ENCODE measurements at places on chromosomes 6 and 20. TPM values are rescaled to one million over a fixed set of nuclear protein-coding genes. Genes with fewer than 3 reads are reported as not detected.

Gene BPIFA1
- total RNA-seq, result not detected

Gene CCDC170
- 2.0 TPM for total RNA-seq

Gene SLC17A3
- not detected for total RNA-seq

Gene RAMACL
- total RNA-seq, result 2.2 TPM

Gene LBP
- 0.98 TPM for total RNA-seq

Gene SLC22A2
- total RNA-seq, result not detected

Gene TNFRSF6B
- 16.7 TPM for total RNA-seq

Gene TXLNB
- 0.49 TPM for total RNA-seq

DNA sequence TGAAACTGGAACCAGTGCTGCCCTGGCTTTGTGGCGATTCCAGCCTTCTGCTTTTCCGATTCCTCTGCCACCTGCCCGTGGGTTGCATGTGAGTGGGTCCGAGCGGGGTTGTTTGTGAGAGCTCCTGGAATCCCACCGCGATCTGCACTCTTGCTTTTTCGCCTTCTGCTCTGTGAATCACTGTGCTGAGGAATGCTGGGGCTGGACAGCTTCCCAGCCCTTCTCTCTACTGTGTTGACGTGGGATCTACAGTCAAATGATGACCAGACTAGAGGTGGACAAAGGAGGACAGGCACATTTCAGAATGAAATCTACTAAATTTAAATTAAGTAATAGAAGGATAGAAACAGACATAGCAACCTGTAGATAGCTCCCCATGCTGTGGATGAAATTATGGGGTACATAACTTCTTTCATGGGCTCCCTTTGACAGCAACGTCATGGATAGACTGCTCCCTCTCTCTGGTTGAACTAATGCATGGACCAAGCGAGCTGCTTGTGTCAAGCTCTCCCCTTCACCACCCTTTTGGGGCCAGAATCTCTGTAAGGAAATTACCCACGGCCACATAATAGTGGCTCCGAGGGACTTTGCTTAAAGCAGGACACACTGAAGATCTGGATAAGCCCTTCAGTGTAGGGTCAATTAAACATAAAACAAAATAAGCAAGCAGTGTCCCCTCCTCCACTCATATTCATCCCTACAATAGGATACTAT lies 2.0 kb downstream of the FNDC1 start:
- H3K36me3 ChIP-seq, result no peaks in the 10 kb centered on the region
- no peak overlapping the region for H3K4me3 ChIP-seq
- no peak for DNase-seq
- no peaks in the 10 kb centered on the region for H3K4me1 ChIP-seq

GRCh38 chr6:38933426-38933825 lies 115.2 kb upstream of the GLP1R start:
- H3K27ac ChIP-seq, result no peak overlapping the region
- H3K27me3 ChIP-seq, result no peaks in the 10 kb centered on the region
- no peak for DNase-seq
- H3K4me1 ChIP-seq, result no peaks in the 10 kb centered on the region
- H3K4me3 ChIP-seq, result no peak overlapping the region
- H3K36me3 ChIP-seq, result no peaks in the 10 kb centered on the region

GRCh38 chr6:4965562-4966389 lies 38.1 kb downstream of the RPP40 start:
- H3K4me3 ChIP-seq, result no peak overlapping the region
- DNase-seq, result no peak
- H3K27ac ChIP-seq, result no peak overlapping the region
- H3K27me3 ChIP-seq, result no peaks in the 10 kb centered on the region

DNA sequence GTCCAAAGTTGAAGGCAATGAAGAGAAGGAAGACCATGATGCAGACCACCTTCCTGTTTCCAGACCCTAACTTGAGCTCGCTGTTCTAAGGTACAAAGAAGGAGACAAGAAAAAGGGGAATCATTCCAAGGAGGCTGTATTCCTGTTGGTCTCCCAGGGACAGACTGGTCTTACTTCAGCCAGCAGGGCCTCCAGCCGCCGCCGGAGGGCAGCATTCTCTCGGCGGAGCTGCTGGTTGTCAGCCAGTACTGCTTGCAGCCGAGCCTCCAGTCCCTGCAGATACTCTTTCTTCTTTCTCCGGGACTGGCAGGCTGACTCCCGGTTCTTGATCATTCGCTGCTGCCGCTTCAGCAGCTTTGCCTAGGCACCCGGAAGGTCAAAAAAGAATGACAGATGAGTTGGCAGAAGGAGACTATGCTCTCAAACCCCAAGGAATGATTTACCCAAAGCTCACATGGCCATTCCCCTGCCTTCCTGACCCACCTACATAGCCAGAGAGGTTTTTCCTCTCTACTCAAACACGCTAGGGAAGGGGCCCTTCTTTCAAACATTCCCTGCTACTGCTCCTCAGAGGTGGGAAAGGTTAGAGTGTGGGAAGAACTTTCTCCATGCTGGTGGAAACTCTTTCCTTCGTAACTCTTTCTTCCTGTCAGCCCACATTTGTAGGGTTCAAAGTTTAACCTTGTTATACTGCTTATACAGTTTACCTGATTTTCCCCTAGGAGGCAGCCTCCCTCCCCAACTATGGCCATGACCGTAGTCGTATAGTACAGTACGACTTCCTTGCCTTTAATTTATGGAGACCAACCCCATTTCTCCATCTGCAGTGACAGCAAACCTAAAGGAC lies 9.0 kb downstream of the ATF6B start:
- H3K27ac ChIP-seq, result peak overlapping the region; percentile 34
- H3K4me1 ChIP-seq, result peaks cover 16% of the 10 kb centered on the region
- H3K36me3 ChIP-seq, result peaks cover 64% of the 10 kb centered on the region
- no peak for DNase-seq
- no peaks in the 10 kb centered on the region for H3K27me3 ChIP-seq

DNA sequence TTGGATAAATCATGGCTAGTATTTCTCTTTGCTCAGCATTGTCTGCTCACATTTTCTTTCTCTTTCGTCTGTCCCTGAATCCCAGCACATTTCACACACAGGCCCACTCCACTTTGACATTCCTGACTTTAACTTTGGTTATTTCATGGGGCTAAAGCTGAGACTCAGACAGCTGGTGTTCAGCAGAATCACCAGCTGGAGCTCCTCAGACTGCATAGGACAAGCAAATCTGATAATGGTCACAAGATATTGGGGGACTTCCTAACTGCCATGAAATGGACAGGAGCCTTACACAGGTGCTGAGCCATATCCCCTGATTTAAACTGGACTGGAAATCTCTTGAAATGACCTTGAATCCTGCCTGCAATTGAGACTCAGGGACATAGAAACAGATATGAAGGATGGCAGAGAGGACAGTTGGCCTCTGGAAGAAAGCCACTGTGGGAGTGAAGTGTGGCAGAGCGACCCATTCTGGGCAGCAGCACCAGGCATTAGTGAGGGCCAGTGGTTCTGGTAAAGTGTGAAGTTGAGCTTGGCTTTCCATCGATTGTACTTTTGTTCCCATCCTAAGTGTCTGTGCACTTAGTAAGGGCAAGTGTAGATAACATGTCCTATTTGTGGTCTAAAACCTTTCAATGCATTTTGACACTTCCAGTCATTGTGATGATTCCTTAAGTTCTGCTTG lies 10.0 kb upstream of the IFNGR1 start:
- H3K36me3 ChIP-seq, result no peaks in the 10 kb centered on the region
- no peak overlapping the region for H3K27ac ChIP-seq
- DNase-seq, result no peak
- H3K4me3 ChIP-seq, result no peak overlapping the region
- H3K4me1 ChIP-seq, result peaks cover 24% of the 10 kb centered on the region

DNA sequence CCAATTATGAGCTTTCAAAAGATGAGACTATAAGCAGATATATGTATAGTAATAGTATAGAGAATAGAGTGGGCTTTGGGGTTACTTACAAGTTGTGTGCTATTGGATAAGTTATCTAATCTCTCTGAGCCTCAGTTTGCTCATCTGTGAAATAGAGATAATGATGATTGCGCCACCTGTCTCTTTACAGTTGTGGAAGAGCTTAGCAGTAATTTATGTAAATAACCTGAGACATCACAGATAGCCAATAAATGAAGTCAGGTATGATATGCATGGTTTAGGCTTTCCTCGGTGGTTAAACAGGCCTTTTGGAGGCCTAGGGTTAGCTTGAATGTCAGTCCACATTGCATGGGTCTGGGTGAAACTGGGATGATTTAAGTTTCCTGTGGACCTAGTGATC lies 29.8 kb upstream of the SCUBE3 start:
- H3K36me3 ChIP-seq, result no peaks in the 10 kb centered on the region
- no peaks in the 10 kb centered on the region for H3K27me3 ChIP-seq
- DNase-seq, result no peak

DNA sequence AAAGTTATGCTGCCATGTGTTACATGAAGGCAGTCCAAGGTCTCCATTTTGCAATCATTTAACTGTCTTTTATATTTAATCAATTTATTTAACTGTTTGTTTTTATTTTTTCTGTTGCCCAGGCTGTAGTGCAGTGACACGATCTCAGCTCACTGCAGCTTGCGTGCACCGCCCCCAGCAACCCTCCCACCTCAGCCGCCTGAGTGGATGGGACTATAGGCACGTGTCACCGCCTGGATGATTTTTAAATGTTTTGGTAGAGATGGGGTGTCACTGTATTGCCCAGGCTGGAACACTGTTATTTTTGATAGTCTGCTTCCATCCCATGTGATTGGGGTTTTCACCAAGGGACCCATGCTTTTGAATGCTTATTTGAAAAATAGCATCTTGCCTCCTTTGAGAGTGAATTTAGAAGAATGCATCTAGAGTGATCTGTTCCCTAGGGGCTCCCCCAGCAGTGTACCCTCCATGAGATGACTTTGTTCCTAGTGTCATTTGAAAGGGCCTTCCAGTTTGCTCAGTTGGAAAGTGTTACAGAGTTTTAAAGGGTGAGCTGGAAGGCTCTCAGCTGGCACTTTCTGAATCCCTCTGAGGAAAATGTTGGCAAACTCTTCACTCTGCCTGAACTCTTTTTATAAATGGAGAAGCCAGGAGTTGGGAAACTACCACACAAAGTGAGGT lies 143.4 kb downstream of the JARID2 start:
- no peak overlapping the region for H3K27ac ChIP-seq
- H3K36me3 ChIP-seq, result no peaks in the 10 kb centered on the region
- H3K27me3 ChIP-seq, result no peaks in the 10 kb centered on the region
- DNase-seq, result no peak
- no peak overlapping the region for H3K4me3 ChIP-seq

GRCh38 chr6:139144490-139145085 lies 9.7 kb downstream of the HECA start:
- H3K36me3 ChIP-seq, result no peaks in the 10 kb centered on the region
- no peak overlapping the region for H3K27ac ChIP-seq
- H3K4me3 ChIP-seq, result no peak overlapping the region
- H3K4me1 ChIP-seq, result peaks cover 76% of the 10 kb centered on the region

DNA sequence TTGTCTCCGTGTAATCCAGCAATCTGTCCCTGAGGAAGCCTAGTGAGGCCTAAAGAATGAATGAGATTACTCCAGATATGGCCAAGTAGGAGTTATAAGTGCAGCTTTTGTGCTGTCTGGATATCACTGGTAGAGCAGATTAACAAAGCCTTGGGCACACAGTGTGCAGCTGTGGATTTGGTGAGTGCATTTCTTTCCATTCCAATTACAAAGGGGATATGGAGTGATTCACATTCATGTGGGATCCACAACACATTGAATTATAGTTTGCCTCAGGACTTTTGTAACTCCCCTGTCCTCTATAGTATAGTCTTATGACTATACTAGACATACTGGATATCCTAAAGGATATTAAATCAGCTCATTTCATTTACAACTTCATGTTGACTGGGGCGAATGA lies 47.1 kb downstream of the HLA-F start:
- no peaks in the 10 kb centered on the region for H3K4me1 ChIP-seq
- no peak for DNase-seq
- no peak overlapping the region for H3K27ac ChIP-seq
- H3K27me3 ChIP-seq, result no peaks in the 10 kb centered on the region
- H3K36me3 ChIP-seq, result no peaks in the 10 kb centered on the region

- DNase-seq, result peak; percentile 89
- peak overlapping the region; percentile 99 for H3K27ac ChIP-seq
- H3K36me3 ChIP-seq, result peaks cover 4% of the 10 kb centered on the region
- H3K4me1 ChIP-seq, result peaks cover 23% of the 10 kb centered on the region
- H3K4me3 ChIP-seq, result peak overlapping the region; percentile 94
Measured at GRCh38 chr6:24775520-24776058, 852 bp downstream of the GMNN start.

DNA sequence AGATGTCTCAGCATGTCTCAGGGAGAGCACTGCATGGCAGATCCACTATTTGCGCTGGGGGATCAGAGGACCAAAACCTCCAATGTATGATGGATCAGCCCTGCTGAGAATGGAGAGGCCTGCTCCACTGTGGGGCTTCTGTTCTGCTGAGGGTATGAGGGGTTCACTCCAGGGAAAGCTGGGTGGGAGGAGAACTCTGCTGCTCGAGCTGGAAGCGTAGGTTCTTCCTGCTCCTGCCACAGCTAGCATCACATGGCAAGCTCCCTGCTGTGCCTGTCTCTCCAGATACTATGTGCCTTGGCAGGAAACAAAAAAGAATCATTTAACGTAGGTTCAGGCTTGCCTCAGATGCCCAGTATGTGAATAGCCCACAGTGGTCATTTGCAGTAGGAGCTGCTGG lies 105.8 kb downstream of the EPM2A start:
- H3K27ac ChIP-seq, result no peak overlapping the region
- H3K36me3 ChIP-seq, result no peaks in the 10 kb centered on the region
- no peak overlapping the region for H3K4me3 ChIP-seq
- no peaks in the 10 kb centered on the region for H3K4me1 ChIP-seq
- H3K27me3 ChIP-seq, result no peaks in the 10 kb centered on the region

- H3K36me3 ChIP-seq, result no peaks in the 10 kb centered on the region
- no peaks in the 10 kb centered on the region for H3K27me3 ChIP-seq
- peak overlapping the region; percentile 7 for H3K4me3 ChIP-seq
- H3K27ac ChIP-seq, result peak overlapping the region; percentile 100
- peaks cover 69% of the 10 kb centered on the region for H3K4me1 ChIP-seq
Measured at GRCh38 chr20:35661908-35662307, 2.8 kb downstream of the CPNE1 start.

DNA sequence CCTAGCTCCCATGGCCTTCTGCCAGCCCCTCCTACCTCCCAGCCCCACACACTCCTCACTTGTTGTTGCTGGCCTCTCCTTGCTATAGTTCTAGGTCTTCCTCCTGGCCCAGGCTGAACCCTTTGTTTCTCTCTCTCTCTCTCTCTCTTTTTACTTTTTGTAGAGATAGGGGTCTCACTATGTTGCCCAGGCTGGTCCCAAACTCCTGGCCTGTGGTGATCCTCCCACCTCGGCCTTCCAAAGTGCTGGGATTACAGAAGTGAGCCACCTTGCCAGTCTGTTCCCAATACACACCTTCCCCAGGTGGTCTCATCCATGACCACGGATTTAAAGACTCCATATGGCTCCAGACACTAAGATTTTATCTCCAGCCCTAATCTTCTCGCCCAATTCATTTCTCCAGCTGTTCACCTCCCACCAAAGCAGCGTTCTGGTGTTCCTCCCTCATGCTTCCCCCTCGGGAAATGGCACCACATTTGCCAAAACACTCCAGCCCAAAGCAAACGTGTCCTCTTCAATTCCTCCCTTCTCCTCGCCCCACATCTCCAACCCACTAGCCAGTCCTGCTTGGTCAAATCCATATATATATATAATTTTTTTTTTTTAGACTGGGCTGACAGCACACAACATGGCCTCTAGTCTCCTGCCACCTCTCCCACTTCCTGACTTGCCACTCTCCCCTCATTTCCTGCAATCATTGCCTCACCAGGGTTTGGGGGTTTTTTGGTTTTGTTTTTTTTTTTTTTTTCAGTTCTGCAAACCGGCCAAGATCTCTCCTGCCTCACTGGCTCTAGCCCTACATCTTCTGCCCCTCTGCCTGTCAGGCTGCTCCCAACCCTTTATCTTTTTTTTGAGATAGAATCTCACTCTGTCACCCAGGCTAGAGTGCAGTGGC lies 104.4 kb downstream of the NCR2 start:
- peaks cover 16% of the 10 kb centered on the region for H3K4me1 ChIP-seq
- H3K27me3 ChIP-seq, result no peaks in the 10 kb centered on the region
- H3K4me3 ChIP-seq, result no peak overlapping the region
- no peaks in the 10 kb centered on the region for H3K36me3 ChIP-seq
- H3K27ac ChIP-seq, result no peak overlapping the region
- DNase-seq, result no peak

Data from vagina (tissue), 2 donors.